ENCODE measurements at places on chromosomes 11 and 22.

DNA sequence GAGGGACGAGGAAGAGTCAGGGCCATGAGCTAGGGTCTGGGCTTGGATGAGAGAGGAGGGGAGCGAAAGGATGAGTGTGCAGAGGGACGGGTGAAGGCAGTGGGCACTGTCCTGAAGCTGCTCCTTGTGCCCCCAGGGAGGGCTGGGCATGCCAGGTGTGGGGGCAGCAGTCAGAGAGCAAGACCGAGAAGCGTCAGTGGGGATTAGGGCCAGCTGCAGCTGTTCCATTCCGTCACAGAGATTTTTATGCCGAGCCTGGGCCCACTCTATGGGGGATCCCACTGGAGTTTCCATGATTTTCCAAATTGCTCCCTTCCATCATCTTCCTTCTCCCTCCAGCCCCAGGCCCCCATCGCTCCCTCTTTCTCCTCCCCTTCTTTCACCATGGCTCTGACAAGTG lies 93.2 kb downstream of the NECTIN1 start:
- peak; percentile 38 for DNase-seq

DNA sequence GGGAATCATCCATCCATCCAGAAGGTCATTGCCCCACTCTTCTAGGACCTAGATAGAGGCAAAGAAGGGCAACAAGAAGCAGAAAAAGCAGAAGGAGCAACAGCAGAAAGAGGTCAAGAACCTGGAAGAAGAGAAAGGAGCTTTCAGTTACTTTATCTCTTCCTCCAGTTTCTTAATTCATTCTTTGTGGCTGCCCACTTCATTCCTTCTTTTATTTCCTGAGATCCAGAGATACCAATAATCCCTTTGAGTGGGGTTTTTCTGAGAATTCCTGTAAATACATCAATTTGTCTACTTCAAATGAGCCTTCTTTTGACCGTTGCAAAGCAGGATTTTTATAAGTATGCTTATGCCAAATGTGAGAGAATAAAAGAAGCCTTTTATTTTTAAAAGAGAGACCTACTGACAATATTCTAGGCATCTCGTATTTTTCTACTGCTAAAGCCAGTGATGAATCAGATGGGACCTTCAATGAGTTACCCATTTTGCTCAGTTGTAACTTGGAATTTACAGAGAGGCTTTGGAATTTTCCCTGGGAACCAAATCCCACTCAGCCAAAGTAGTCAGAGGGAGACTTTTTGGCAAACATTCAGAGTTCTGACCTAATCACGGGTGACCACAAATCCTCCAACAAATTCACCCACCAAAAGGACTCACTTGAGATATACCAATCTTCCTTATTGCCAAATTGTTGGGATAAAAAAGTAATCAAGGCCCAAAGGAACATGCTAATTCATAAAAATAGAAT lies 54.9 kb downstream of the ZC3H12C start:
- DNase-seq, result no peak

DNA sequence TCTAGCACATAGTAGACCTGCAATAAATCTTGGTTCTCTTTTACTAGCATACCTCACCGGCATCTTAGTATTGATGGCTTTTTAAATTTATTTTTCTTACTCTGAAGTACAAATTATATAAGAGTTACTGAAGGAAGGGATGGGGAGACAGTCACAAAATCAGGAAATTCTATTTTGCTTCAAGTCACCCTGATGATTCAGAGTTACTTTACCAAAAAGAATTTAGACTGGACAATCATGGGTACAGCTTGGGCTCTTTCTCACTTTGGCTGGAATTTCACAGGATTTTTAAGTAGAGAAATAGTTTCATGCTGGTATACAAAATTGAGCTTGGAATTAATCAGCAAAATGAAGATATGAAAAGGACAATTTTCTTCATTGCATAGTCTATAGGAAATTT lies 919.2 kb downstream of the METTL15 start:
- no peak for DNase-seq

- DNase-seq, result peak; percentile 87
Measured at GRCh38 chr11:35237860-35238715, 99.1 kb downstream of the CD44 start.

DNA sequence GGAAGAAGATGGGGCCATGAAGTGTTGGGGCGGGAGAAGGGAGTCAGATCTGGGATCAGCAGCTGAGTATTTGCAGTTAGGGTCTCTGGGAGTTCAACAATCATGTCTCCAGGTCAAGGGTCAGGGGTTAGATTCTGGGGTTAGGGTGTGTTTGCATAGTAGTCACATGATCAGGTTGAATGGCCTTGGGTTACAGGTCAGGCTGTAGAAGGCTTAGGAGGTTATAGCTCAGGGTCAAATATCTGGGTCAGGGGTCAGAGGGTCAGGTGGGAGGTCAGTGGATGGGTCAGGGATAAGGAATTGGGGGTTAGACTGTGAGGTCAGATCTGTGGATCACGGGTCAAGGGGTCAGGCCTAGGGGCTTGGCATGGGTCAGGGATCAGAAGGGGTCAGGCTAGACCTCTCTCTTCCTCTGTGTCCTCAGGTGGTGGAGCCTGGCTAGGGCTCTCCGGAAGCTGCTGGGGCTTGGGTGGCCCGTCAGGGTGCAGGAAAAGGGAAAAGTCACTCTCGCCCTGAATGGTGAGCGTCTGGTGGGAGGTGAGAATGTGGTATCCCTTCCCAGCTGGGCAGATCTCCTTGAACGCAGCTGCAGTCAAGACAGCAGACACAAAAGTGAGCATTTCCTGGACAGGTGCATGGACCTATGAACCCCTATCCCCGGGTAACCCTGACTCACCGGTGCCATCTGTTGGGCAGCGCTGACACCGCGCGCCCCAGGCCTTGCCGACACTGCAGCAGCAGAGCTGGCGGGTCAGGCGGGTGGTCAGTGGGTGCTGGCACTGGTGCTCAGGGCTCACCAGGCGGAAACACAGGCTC lies 6.4 kb downstream of the LTBP3 start:
- DNase-seq, result peak; percentile 66

GRCh38 chr22:38276166-38276565 lies 3.4 kb upstream of the TMEM184B start:
- DNase-seq, result no peak

GRCh38 chr11:128198216-128198772 lies 389.1 kb downstream of the ETS1 start:
- DNase-seq, result no peak

GRCh38 chr11:34192481-34193401 lies 87.3 kb downstream of the NAT10 start:
- DNase-seq, result no peak

GRCh38 chr11:6812390-6813005 lies 13.0 kb upstream of the OR6A2 start:
- DNase-seq, result peak; percentile 72

DNA sequence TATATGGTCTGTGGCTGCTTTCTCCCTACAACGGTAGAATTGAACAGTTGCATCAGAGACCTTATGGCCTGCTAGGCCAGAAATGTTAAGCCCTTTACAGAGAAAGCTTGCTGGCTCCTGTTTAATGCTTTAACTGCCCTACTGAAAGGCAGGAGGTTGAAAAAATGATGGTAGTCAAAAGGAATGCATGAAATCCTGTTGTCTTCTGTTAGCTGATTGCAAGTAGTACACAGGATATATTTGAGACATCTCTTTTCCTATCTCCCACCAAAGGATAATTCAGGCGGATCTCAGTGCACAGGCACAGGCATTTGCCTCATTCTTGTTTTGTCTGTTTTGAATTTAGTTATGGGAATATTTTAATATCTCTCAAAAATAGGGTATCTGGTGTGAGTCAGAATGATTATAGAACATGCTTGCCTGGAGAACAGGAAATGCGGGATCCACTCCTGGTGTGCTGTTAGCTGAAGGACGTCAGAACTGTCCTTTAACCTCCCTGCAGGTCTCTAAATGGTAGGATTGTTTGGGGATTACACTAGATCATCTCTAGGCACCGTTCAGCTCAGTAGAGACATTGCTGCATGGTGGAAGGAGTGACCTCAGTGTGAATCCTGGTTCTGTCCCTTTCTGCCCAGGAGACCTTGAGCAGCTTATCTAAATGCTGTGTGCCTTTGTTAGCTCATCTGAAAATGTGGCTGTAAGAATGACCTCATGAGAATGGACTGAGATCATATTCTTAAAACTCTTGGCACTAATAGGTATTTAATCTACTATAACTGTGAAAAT lies 49.5 kb downstream of the PACS1 start:
- DNase-seq, result peak; percentile 85

- no peak for DNase-seq
Measured at GRCh38 chr11:15969701-15970329, 386.5 kb downstream of the SOX6 start.

DNA sequence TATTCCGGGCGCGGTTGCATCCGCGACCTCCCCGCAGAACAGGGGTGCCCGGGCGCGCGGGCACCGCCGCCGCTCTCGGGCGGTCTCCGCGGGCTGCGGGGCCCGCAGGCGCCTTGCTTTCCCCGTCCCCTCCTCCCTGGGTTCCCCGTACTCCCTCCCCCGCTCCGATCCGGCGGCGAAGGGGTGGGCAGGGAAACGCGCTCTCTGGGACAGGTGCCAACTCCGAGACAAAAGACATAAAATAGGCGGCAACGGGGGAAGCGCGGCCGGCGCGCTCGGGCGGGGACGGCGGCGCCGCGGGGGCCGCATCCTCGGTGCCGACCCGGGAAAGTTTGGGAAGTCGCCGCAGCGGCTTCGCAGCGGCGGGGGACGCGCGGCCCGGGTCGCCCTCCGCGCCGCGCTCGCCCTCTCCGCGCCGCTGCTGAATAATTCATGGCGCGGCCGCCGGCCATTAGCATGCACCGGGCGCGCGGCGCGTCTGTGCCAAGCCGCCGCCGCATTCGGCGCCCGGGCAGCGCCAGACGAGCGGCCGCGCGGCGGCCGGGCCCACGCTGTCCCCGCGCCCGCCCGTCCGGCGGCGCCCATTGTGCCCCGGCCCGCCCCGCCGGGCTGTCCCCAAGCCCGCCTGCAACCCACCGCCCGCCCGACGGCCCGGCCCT lies 78.7 kb upstream of the PPARA start:
- no peak for DNase-seq

DNA sequence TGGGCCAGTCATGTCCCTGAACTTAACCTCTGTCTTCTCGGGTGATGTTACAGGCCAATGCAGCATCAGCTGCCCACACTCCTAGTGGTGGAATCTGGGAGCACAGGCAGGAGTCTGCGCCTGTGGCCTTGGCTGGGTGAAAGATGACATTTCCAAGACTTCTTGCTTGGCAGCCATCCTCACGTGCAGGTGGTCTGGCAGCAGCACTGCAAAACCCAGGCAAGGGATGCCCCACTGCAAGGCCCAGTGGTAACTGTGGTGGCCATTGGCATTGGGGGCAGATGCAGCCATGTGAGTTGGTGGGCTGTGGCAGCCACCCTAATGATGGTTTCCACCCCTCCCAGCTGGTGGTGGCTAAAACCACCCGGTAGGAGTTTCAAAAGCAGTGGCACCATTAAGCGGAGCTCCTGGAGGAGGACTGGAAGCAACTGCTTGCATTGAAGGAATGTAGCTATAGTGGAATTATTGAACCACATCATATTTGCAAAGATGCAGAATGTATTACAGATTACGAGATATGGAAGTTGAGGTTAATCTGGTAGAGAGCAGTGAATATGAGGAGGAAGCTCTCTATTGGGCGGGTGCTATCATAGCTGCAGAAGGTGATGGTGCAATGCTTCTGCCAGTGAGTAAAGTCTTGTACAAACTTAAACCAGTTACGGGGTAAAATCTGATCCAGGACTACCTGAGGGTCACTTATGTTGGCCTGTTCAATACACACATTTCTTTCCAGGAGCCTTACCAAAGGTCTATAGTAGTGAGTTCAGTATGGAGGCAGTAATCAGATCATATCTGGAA lies 120.7 kb upstream of the TOP3B start:
- DNase-seq, result peak; percentile 16

GRCh38 chr22:24473284-24473683 lies 21.8 kb upstream of the UPB1 start:
- no peak for DNase-seq

DNA sequence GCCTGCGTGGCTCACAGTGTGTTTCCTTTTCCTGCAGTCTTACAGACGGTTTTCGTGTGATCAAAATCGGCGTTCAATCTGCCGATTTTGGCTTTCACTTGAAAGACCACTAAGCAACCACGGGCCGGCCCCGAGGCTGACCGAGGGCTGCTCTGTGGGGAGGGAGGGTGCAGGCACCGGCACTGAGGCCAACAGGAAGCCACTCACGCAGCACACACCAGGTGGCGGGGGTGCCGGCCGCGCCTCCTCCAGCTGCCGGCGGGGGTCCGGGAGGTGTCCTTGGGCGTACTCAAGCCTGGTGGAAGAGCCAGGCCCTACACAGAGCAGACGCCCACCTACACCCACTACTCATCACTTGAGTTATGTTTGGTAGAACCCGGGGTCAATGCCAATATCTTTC lies 14.3 kb downstream of the TOLLIP start:
- DNase-seq, result no peak

GRCh38 chr11:70616317-70616716 lies 218.0 kb downstream of the CTTN start:
- no peak for DNase-seq

DNA sequence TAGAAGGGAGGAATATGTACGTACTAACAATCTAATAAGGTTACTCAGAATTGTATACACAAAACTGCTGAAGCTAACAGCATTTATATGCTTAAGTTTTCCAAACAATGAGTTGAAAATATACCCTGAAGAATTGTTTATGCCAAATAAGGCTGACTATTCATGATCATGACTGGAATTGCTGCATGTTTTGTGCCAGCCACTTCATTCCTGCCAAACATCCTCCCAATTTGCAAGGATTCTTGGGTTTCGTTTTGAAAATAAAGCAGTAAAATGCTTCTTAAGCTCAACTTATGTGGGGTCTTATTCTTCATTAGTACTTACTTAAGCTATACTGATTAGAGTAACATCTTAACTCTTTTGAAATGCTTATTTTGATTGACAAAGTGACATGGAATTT lies 149.0 kb downstream of the SPON1 start:
- no peak for DNase-seq

- no peak for DNase-seq
Measured at GRCh38 chr22:37898441-37899181, 7.5 kb upstream of the MICALL1 start.

DNA sequence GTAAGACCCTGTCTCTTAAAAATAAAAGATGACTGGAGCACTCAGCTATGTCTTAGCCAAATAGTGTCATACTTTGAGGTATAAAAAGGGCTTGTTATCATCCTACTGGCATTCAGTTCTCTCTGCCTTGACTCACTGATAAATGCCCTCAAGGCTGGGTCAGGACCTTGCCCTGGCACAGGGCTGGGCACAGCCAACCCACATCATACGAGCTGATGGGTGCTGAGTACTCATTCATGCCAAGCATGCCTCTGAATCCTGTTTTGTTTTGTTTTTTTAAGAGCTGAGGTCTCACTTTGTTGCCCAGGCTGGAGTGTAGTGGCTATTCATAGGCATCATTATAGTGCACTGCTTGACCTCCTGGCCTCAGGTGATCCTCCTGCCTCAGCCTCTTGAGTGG lies 1.9 kb downstream of the SMTNL1 start:
- DNase-seq, result no peak

DNA sequence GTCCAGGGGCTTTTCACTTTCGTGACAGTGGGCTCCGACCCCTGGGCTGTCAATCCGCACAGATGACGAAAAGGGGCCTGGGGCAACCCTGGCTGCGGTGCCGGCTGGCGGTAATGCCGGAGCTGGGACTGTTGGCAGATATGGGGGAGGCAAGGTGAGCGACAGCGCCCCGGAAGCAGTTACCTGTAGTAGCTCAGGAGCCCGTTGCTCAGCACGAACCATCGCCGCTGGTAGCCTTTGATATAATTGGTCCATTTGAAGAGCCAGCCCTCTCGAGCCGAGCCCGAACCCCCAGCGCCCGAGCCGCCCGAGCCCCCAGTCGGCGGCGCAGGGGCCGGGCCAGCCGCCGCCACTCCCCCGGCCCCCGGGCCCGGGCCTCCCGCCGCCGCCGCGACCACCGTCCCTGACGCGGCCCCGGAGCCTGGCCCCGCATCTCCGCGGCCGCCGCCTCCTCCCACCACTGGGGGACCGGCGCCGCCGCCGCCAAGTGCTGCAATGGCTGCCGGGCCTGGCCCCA lies 396 bp downstream of the OSBP start:
- DNase-seq, result peak; percentile 37
